Central memory CD4-positive, alpha-beta T cell (primary cell): ENCODE measurements at places on chromosomes 4 and X.

DNA sequence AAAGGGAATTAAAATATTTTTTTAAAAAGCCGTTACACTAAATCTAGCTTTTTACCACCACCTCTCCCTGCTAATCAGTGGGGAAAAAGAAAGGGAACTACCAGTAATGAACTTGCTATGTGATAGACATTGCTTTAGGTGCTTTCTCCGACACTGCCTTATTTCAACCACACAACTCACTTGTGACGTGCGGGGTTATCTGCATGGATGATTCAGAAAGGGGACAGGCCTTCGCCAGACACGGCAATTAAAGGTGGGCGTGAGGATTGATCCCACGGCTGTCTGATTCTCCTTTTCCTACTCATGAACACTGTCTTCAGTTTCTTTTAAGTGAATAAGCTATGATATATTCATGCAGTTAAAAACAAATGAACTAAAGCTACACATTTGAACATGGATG is 882 bp upstream of the CXCR3 start:
- DNase-seq = peak; percentile 62

DNA sequence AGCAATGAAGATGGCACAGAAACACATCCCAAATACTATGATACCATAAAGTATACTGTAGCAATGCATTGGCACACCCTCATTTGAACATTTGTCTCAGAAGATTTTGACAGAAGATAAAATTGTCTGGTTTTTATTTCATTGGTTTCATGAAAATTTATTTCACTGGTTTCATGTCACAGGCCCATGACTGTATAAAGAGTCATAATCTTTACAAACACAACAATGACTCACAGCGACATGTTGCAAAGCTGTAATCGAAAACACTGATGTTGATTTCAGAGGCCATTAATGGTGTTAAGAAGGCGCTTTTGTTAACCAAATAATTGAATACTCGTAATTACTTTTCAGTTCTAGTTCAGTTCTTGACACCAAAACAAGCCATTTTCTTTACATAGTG is 8.1 kb upstream of the DTHD1 start:
- DNase-seq = no peak

GRCh38 chr4:41256131-41256739 is 493 bp upstream of the UCHL1 start:
- no peak for DNase-seq

- DNase-seq = no peak
Measured at GRCh38 chr4:145293658-145294057, 113.3 kb upstream of the OTUD4 start.

GRCh38 chr4:47536966-47537365 is 51.9 kb downstream of the ATP10D start:
- no peak for DNase-seq

GRCh38 chr4:72948080-72948479 is 121.4 kb downstream of the COX18 start:
- DNase-seq = no peak

GRCh38 chrX:10519761-10520160 is 100.6 kb downstream of the MID1 start:
- DNase-seq = no peak

DNA sequence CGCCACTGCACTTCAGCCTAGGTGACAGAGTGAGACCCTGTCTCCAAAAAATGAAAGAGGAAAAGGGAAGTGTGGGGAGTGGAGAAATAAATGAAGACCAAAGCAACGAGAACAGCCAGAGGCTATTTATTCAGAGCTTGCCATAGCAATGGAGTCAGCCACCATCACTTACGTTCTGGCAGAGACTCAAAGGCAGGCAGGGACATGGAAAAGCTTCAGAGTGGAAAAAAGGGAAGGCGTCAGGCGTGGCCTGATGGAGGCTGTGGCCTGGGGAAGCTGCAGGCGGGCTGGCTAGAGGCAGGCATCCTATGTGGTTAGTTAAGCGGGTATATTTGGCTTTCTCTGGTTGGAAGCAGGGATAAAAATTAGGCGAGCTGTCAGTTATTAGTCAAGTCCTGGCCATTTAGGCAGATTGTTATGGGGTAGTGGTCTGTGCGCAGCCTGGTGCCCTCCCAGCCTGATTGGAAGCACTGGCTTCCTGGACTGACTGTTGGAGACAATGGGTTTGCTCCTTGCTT is 73.3 kb downstream of the DCTD start:
- DNase-seq = no peak

DNA sequence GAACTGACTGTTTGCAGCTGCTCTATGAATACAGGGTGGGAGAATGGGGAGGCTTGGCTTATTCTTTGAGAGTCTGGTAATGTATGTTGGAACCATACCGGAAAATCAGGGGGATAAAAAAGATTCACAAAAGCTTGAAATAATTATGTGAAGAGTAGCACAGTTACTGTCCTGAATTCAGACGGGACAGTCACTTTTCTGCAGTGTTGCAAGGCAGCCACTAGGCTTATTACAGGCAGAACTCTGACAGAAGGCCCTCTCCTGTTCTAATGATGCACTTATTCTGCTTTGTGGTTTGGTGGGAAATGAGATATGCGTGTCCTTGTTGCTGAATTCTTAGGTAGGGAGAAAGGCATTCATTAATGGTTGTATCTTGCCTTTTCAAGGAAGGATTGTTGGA is 37.2 kb downstream of the GUCY1B1 start:
- DNase-seq = no peak

GRCh38 chr4:182640932-182641331 is 276.3 kb downstream of the DCTD start:
- no peak for DNase-seq

- no peak for DNase-seq
Measured at GRCh38 chr4:175306436-175306835, 388.3 kb downstream of the ADAM29 start.

GRCh38 chr4:181158971-181159370 is 1084.2 kb upstream of the TENM3 start:
- DNase-seq = no peak

- DNase-seq = no peak
Measured at GRCh38 chr4:105280338-105281123, 133.9 kb downstream of the TET2 start.

DNA sequence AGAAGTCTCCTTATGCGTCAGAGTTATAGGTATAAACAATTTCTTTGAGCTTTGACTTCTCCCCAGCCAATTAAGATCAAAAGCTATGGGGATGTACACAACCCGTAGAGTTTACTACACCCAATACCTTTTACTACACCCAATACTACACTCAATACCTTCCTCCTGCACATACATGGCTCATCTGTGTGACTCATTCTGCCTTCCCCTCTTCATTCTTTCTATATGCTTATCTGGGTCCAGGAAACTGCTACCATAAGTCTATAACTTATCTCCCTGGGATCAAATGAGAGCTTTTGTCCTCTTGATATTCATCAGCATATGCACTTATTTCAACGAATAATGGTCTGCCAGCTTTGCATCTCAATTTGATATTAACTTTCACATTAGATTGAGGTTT is 28.2 kb downstream of the ANKRD50 start:
- no peak for DNase-seq

- DNase-seq = no peak
Measured at GRCh38 chr4:150818661-150819060, 196.4 kb downstream of the LRBA start.

- DNase-seq = no peak
Measured at GRCh38 chrX:39616098-39616729, 481.5 kb downstream of the BCOR start.

GRCh38 chr4:60809486-60809800 is 390.7 kb upstream of the ADGRL3 start:
- no peak for DNase-seq

- peak; percentile 25 for DNase-seq
Measured at GRCh38 chrX:132615391-132616131, 126.7 kb upstream of the MBNL3 start.

GRCh38 chrX:1558761-1559468 is 21.9 kb upstream of the P2RY8 start:
- no peak for DNase-seq

GRCh38 chr4:89277412-89277811 is 30.2 kb downstream of the GPRIN3 start:
- no peak for DNase-seq

- DNase-seq = no peak
Measured at GRCh38 chr4:176193938-176194337, 1.4 kb downstream of the SPATA4 start.

DNA sequence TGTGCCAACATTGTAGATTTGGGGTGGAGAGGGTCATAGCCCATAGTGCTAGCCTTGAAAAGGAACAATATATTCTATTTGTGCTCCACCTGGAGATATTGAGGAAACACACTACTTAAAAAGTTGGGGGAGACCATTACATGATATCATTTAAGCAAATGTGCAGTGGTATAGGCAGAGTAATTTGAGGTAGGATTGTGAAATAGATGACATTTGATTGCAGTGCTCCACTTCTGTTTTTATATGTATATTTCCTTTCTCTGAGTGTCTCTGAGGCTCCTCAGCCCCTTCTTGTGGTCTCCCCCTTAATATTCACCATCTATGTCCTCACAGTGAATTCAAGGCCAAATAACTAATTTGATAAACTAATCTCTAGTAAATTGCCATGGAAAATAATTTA is 85.6 kb upstream of the NMU start:
- DNase-seq = no peak

GRCh38 chr4:147034372-147034771 is 88.7 kb upstream of the TTC29 start:
- DNase-seq = no peak

- peak; percentile 64 for DNase-seq
Measured at GRCh38 chr4:98467627-98468072, 190.8 kb downstream of the TSPAN5 start.

DNA sequence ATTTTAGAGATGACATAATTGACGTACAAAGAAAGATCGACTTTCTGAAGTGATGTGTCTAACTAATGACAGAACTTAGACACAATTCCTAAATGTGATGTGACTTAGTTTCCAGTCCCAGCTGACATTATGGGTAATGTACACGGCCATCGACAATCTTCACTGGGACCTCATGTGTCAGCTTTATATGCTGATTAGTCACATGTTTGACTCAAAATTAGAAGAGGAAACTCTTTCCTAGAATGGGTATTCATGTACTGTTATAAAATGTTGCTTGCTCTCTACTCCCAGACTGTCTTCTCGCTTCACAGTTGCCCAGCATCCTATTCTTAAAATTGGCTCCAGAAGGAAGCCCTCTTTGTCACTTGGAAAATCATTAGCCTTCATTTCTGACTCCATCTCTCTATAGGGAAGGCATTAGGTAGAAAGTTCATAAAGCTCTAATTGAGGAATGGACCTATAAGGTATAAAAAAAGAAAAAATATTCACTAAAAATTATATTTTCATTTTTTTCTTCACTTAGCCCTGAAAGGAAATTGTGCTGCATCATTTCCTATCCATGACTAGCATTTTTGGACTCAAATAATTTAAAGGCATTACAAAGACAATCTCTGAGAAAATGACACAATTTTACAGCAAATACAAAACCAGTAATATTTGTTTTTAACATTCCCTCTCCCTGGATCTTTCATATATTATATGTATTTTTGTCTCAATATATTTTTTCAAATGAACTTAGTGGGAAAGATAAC is 554.6 kb downstream of the INPP4B start:
- DNase-seq = no peak

- DNase-seq = no peak
Measured at GRCh38 chr4:144580430-144580829, 65.5 kb upstream of the HHIP start.

- DNase-seq = no peak
Measured at GRCh38 chr4:7156328-7156727, 36.0 kb upstream of the SORCS2 start.

GRCh38 chr4:111720866-111721265 is 424.4 kb upstream of the FAM241A start:
- no peak for DNase-seq

DNA sequence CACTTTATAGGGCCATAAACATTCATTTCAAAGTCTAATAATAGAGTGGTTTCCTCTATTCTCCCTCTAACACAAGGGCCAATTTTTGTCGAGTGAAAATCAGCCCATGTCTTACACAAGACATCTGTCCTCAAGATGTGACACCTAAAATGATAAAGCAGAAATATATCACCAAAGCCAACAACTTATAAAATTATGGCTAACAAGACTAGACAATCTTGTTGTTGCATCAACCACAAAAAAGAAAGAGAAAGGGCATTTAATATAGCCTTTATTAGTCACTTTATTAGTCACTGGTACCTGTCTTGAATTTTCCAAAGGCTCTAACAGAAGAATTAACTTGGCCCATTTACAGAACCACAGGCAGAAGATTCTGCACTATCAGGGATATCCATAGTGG is 161.6 kb downstream of the SMIM20 start:
- DNase-seq = no peak
